ENCODE measurements at places on chromosomes 4 and X.
A peak's percentile ranks its signal among the peaks of the same experiment; 100 is the strongest.

GRCh38 chrX:76064825-76065224, 108.0 kb upstream of the PBDC1 start:
- no peak for DNase-seq

- no peak for DNase-seq
Observed at GRCh38 chr4:16641971-16642370, 256.5 kb downstream of the LDB2 start.

GRCh38 chr4:159358226-159358625, 255.3 kb downstream of the RAPGEF2 start:
- no peak for DNase-seq

DNA sequence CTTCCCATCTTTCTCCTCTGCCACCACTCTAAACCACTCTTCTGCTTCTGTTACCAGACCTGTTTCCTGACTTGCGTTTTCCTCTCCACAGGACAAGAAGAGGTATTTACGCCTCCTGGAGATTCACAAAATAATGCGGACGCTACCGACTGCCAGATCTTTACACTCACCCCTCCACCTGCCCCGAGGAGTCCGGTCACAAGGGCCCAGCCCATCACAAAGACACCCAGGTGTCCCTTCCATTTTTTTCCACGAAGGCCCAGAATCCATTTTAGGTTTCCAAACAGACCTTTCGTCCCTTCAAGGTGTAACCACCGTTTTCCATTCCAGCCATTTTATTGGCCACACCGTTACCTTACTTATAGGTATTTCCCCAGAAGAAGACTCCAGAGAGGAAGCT, 8.2 kb downstream of the ODAPH start:
- no peak for DNase-seq

GRCh38 chr4:108141213-108141950, 27.4 kb downstream of the LEF1 start:
- DNase-seq: no peak

- no peak for DNase-seq
Observed at GRCh38 chr4:47122592-47123291, 91.4 kb downstream of the GABRB1 start.

DNA sequence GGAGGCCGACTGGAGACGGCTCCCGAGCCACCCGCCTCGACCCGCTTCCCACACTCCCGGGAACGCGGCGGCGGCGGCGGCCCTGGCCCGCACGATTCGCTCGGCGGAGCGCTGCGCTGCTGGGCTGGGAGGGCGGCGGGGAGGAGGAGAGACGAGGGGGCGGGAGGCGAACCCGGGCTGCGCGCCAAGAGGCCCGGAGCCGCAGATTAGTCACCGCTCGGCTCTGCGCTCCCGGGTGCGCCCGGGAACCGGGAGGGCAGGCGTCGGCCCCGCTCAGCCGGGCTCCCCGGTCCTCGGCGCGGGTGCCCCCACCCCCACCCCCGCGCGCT, 11.2 kb upstream of the BCOR start:
- DNase-seq: no peak

DNA sequence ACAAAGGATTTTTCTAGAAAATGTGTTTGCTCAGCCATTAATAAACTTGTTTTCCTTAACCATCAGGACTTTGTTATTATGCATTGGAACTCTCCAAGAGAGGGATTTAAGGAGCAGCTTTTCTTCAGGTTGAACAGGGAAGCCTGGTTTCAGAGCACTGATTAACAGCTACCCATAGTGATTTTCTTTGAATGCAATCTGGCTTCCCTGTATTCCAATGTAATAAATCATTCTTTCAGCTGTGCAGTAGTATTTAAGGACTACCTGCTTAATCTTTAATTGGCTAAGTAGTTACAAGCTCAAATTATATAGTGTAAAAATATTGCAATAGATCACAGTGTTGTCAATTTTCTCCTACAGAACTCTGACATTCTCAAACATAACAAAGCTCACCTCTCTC, 77.5 kb downstream of the TMEM156 start:
- DNase-seq: no peak

DNA sequence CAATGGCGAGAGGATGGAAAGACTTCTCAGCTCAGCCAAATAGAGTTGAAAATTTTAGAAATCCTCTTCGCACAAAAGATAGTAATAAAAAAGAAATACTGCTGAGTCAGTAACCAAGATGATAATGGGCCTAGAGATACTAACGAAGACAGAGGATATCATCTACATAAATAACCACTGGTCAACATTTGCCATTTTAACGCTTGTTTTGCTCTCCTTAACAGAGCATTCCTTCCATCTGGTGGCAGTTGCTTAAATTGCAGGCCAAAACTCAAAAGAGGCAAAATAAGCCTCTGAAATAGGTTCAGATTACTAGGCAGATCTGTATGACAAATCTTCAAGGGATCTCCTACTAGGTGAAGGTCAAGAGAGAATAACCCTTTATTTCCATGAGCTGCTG, 51.7 kb upstream of the MCF2 start:
- no peak for DNase-seq

DNA sequence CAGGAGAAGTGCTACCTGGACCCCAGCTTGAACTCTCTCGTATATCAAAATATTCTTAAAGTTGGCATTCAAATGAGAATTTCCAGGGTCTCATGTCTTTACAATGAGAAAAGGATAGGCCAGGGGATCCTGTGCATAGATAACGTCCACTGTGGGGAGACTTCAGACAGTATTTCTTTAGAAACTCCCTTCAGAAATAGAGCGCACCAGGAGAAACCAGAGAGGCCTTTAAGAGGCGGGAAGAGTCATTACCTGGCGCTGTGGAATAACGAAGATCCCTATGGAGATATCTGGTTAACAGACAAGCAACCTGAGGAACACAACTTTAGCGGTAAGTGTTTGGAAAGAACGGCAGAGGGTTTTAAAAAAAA, 600 bp downstream of the RADX start:
- DNase-seq: no peak

GRCh38 chr4:20509315-20509714, 190.9 kb upstream of the PACRGL start:
- DNase-seq: no peak

DNA sequence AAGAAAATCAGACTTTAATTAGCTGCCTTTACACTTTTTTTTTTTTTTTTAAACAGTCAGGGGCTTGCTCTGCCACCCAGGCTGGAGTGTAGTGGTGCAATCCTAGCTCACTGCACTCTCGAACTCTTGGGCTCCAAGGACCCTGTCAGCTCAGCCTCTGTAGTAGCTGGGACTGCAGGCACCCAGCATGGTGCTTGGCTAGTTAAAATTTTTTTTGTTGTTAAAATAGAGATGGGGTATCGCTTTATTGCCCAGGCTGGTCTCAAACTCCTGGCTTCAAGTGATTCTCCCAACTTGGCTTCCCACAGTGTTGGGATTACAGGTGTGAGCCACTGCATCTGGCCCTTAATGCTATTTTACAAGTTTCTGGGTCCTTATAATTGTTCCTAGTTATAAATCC, 359.1 kb downstream of the SPRY1 start:
- DNase-seq: no peak

- no peak for DNase-seq
Observed at GRCh38 chr4:114782415-114783214, 184.0 kb downstream of the UGT8 start.

GRCh38 chr4:8168232-8168631, 9.6 kb upstream of the ABLIM2 start:
- DNase-seq: no peak

GRCh38 chrX:12304261-12304660, 166.0 kb downstream of the FRMPD4 start:
- no peak for DNase-seq

- peak; percentile 3 for DNase-seq
Observed at GRCh38 chr4:73653695-73654106, 33.5 kb upstream of the RASSF6 start.

- DNase-seq: no peak
Observed at GRCh38 chrX:150533863-150534262, 34.6 kb upstream of the MTM1 start.

- no peak for DNase-seq
Observed at GRCh38 chr4:130071746-130072145, 975.8 kb downstream of the C4orf33 start.

All from naive thymus-derived CD4-positive, alpha-beta T cell (primary cell).